Right renal pelvis (tissue), 4 donors: ENCODE measurements at places on chromosomes 1 and 21. TPM values are rescaled to one million over a fixed set of nuclear protein-coding genes. Genes with fewer than 3 reads are reported as not detected.

FCRL1 gene
- 0.15 TPM for polyA plus RNA-seq

FMN2 gene
- 9.3 TPM for polyA plus RNA-seq

ST6GALNAC5 gene
- 4.2 TPM for polyA plus RNA-seq

SPRR2F gene
- not detected for polyA plus RNA-seq

GRCh38 chr21:34612557-34612956 is 2.4 kb downstream of the RCAN1 start:
- DNase-seq, result no peak

GRCh38 chr1:231817801-231818200 is 191.2 kb downstream of the DISC1 start:
- DNase-seq, result no peak

GRCh38 chr1:193479187-193479586 is 292.8 kb upstream of the B3GALT2 start:
- DNase-seq, result no peak

DNA sequence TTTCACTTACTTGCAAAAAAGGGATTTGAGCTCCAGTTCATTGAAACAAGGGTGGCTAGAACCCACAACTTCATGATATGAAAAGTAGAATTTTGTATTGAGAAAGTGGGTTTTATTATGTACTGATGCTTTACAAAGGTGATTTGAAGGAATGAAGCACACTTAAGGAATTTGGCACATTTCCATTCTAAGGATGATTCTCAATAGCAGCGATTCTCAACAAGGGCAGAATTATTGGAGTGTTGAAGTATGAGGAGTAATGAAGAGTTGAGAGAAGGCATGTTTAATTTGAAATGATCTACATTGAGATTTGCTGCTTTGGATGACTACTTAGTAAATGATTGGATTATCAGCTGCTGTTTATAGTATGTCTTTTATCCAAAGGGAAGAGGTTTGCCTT is 54.7 kb downstream of the FNBP1L start:
- no peak for DNase-seq
